ENCODE measurements at places on chromosomes 6 and 20. TPM values are rescaled to one million over a fixed set of nuclear protein-coding genes. Genes with fewer than 3 reads are reported as not detected.

DNA sequence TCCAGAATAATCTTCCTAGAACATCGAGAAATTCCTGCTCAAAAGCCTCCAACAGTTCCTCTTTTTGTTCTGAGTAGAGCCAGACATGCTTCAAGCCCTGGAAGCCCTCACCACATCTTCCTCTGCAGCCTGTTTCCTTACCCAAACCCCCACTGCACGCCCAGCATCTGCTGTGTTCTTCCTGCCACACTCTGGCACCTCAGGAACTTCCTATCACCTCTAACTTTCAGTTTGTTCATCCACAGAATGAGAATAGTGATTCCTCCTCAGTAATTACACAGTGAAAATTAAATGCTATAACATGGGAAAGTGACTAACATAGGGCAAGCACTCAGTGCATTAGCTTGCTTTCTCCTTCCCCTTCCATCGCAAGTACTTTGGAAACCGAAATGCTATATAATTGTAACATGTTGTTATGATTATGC, 26.3 kb downstream of the C6orf89 start:
- peak overlapping the region; percentile 76 for H3K27ac ChIP-seq
- peaks cover 30% of the 10 kb centered on the region for H3K4me1 ChIP-seq
- no peaks in the 10 kb centered on the region for H3K27me3 ChIP-seq
- no peak for DNase-seq
- H3K36me3 ChIP-seq, result peaks cover 43% of the 10 kb centered on the region

The AGER gene
- 4.1 TPM for total RNA-seq

- DNase-seq, result no peak
- H3K4me1 ChIP-seq, result peaks cover 12% of the 10 kb centered on the region
- peaks cover 11% of the 10 kb centered on the region for H3K36me3 ChIP-seq
- no peaks in the 10 kb centered on the region for H3K27me3 ChIP-seq
- H3K4me3 ChIP-seq, result no peak overlapping the region
Measured at GRCh38 chr20:50551288-50551687, 41.1 kb downstream of the PTPN1 start.

DNA sequence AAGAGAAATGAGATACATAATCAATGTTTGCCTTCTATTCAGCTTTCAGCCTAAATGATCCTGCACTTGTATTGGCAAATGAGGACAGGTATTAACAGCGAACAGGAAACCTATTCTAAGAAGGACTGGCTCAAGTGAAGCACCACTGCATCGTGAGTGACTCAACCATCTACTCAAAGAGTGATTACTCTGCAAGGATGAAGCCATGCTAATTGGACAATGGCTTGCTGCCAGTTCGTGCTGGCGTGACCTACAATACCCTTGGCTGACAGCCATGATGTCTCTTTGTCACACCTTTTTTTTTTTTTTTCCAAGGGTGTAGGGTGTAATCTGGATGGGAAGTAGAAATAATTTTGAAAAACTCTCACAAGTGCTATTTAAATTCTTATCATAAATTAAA, 104.9 kb downstream of the GJA10 start:
- H3K4me3 ChIP-seq, result no peak overlapping the region
- DNase-seq, result no peak
- H3K27me3 ChIP-seq, result peaks cover 2% of the 10 kb centered on the region
- peaks cover 9% of the 10 kb centered on the region for H3K4me1 ChIP-seq

GRCh38 chr20:58100731-58101356, 127.6 kb downstream of the ANKRD60 start:
- H3K27me3 ChIP-seq, result peaks cover 27% of the 10 kb centered on the region
- H3K27ac ChIP-seq, result no peak overlapping the region
- H3K36me3 ChIP-seq, result no peaks in the 10 kb centered on the region
